ENCODE measurements at places on chromosomes 3 and 15. TPM values are rescaled to one million over a fixed set of nuclear protein-coding genes. Genes with fewer than 3 reads are reported as not detected.

The WDR72 gene
- 0.17 TPM for total RNA-seq

- no peaks in the 10 kb centered on the region for H3K27me3 ChIP-seq
- peak overlapping the region; percentile 93 for H3K27ac ChIP-seq
These were observed 16.0 kb downstream of the TNK2 start for GRCh38 chr3:195892105-195893043.

The GNAT1 gene
- not detected for total RNA-seq

The ZNF501 gene
- total RNA-seq: 15.9 TPM

The MORC1 gene
- 0.06 TPM for total RNA-seq

The OR5AC2 gene
- total RNA-seq: not detected

DNA sequence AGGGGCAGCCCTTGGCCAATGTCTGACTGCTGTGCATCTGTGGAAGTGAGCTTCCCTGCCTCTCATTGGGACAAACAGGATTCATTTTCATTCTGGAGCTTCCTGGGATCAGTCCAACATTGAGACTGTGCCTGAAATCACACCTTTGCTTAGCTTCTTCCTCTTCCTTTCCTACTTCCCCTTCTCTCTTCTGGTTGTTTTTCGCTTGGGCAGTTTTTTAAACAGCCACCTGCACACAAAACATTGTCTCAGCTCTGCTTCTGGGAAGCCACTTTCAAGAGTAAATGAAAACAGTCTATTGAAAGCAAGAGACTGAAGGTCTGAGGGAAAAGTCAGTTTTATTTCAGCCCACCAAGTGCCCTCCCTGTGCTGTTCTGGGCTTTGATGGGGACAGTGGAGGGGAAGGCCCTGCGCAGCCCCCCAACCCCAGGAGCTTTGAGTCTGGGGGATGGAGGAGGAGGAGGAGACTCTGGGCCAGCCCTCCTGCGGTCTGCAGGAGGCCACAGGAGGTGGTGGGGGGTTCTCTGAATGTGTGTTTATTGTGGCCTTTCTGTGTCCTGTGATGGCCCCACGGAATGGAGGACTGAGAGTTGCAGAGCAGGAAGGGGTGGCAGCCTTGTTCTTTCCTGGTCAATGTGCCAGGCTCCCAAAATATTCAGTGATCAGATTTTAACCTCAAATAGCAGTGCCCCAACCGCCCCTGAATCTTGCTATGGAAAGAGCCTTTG, 7.8 kb upstream of the ISLR2 start:
- no peaks in the 10 kb centered on the region for H3K36me3 ChIP-seq
- no peak for DNase-seq
- H3K27me3 ChIP-seq: peaks cover 23% of the 10 kb centered on the region
- H3K4me1 ChIP-seq: peaks cover 11% of the 10 kb centered on the region
- H3K27ac ChIP-seq: no peak overlapping the region

DNA sequence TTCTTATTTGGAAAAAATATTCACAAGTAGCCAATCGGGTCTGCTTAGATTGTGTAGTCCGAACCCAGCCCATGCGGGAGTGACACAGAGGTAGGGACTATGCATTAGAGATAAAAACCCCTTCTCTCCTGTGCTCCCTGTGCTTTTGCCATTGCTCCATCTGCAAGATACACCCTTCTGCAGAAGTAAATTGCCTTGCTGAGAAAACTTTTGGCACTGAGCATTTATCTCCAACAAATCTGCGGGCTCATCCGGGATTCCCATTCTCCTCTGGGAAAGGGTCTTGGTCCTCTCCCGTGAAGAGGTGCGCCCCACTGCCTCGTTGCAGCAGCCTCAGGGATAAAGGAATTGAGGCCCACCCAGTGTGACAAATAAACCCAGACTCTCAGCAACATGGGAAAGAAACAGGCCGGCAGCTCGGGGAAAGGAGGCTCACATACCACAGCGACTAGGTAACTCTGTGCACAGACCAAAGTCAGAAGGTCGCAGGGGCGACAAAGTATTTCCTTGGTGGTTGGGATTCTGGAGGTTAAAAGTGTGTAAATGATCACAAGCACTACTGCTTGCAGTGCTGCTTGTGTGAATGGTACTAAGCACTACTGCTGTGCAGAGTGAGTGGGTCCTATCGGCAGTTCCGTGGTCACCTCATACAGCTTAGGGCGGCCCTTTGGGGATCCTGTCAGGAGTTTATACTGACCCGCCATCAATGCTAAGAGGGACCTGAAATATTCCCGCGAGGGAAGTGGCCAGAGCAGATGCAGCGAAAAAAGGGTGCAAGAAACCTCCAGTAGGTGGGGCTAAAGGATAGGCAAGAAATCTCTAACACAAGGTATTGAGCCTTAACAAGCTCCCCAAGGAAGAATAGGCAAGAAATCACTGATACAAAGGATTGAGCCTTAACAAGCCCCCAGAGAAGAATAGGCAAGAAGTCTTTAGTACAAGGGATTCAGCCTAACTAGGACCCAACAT, 54.3 kb downstream of the GSK3B start:
- H3K27ac ChIP-seq: no peak overlapping the region
- H3K4me3 ChIP-seq: no peak overlapping the region
- no peak for DNase-seq
- H3K4me1 ChIP-seq: no peaks in the 10 kb centered on the region

- no peak overlapping the region for H3K27ac ChIP-seq
- no peaks in the 10 kb centered on the region for H3K36me3 ChIP-seq
- DNase-seq: no peak
- peaks cover 11% of the 10 kb centered on the region for H3K4me1 ChIP-seq
- no peak overlapping the region for H3K4me3 ChIP-seq
These were observed 235.9 kb upstream of the CTDSPL start for GRCh38 chr3:37625690-37626360.

Measured in spinal cord (tissue), 10 donors.